ENCODE measurements at places on chromosomes 12 and 14. TPM values are rescaled to one million over a fixed set of nuclear protein-coding genes. Genes with fewer than 3 reads are reported as not detected.
A peak's percentile ranks its signal among the peaks of the same experiment; 100 is the strongest.

GRCh38 chr12:93786656-93787397, 109.7 kb downstream of the CRADD start:
- DNase-seq: peak; percentile 49

RTL1 gene
- not detected for total RNA-seq

DNA sequence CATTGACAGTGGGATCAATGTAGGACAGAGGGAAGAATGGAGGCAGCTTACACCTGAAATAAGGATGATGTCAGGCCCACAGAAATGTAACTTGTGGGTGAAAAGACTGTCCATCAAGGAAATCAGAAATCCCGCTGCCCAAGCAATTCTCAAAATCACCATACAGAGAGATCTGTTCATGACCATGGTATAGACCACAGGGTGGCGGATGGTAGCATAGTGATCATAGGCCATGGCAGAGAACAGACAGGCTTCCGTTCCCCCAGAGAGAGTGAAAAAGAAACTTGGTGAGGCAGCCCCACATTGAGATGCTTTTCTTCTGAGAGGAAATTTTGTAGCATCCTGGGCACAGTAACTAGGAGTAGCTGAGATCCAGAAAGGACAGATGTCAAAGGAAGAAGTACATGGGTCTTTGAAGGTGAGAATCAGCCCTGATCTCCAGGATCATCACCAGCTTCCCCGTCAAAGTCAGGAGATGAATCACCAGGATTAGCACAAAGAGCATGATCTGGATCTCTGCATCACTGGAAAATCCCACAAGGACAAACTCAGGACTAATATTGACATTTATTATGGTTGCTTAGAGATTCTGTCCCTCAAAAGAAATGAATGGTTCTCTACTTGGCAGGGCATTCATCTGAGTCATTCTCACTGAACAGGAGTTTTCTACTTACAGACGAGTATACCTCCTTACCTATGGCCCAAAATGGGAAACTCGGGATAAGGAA, 5.5 kb upstream of the ZNF641 start:
- DNase-seq: peak; percentile 11

DNA sequence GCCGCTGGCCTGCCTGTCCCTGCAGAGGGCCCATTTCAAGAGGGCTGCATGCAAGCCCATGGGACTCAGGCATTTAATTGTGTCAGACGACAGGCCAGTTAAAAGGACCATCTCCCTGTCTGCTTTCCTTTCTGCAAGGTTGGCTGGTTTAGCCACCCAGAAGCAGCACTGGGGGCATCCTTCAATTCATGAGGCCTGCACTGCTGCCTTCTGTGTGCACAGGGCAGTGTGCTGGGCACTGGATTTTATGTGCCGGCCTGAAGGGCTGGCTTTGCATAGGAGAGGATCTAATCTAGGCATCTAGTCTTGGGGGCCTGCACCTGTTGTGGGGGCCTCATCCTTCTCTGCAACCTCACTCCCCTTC, 114.1 kb upstream of the FKBP4 start:
- no peak for DNase-seq

- no peak for DNase-seq
These were observed 35.0 kb upstream of the TC2N start for GRCh38 chr14:91902336-91902735.

- no peak for DNase-seq
These were observed 45.4 kb upstream of the GALNT9 start for GRCh38 chr12:132374612-132375445.

DNA sequence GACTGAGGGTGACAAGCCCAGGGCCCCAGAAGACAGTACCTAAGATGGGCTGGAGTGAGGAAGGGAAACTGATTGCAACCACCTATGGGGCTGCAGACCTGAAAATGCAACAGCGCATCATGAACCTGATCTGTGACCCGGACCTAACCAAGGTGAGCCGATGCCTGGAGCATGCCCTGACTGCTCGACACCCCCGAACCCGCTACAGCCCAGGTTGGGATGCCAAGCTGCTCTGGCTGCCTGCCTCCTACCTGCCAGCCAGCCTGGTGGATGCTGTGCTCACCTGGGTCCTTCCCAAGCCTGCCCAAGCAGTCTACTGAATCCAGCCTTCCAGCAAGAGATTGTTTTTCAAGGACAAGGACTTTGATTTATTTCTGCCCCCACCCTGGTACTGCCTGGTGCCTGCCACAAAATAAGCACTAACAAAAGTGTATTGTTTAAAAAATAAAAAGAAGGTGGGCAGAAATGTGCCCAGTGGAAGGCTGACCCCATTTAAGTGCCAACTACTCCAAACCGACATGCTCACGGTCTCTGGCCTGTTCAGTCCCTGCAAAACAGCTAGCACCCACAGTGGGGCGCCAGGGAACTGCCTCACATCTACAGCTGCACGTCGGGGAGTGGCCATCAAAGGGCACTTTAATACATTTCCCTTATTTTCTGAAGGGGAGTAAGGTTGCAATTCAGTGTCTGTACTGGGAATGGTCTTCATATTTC, 4.2 kb downstream of the RDH5 start:
- DNase-seq: peak; percentile 87

DNA sequence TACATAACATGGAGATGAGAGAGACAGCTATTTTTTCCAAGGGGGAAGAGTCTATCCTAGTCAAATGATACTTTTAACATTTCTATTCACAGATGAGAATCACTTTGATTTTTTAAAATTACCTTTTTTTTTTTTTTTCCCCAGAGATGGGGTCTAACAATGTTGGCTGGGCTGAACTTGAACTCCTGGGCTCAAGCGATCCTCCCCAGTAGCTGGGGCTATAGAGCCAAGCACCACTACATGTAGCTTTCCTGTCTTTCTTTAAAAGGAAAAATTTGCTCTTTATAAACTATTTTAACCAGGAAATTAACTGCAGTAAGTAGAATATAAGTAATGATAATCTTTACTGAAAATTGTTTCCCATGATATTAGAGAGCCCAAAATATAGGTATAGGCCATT, 3.3 kb downstream of the PRICKLE1 start:
- DNase-seq: no peak

- DNase-seq: no peak
These were observed 21.8 kb downstream of the ENTPD5 start for GRCh38 chr14:73997108-73997943.

GRCh38 chr12:116091579-116091978, 185.9 kb downstream of the MED13L start:
- DNase-seq: no peak

GRCh38 chr14:65966188-65966587, 520.0 kb upstream of the CCDC196 start:
- DNase-seq: no peak

- DNase-seq: no peak
These were observed 4.5 kb upstream of the KRT4 start for GRCh38 chr12:52818388-52818787.

DNA sequence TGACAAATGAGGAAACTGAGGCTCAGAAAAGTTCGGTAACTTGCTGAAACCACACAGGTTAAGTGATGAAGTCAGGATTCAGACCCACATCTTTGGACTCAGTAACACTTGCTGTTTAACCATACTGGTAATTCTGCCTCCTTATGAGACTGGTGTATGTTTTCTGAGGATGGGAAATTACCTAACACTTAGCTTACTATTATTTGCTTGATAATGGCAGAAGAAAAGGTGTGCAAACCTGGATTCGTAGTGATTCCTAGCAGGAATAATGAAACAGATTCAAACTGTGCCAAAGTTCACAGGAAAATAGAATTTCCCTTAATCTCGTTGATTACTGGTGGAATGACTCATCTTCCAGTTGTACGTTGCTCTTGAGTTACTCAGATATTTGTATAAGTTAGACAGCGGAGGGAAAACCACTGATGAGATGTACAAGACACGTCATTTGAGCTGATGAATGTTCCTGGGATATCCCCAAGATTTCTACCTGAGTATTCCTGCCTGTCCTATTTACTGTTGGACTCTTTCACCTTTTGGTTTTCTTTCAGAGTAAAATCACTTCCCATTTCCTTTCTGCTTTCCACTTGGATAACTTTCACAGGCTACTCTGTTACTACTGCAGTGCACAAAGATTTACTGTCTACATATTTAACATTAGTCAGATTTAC, 37.5 kb downstream of the PRORP start:
- DNase-seq: peak; percentile 82

DNA sequence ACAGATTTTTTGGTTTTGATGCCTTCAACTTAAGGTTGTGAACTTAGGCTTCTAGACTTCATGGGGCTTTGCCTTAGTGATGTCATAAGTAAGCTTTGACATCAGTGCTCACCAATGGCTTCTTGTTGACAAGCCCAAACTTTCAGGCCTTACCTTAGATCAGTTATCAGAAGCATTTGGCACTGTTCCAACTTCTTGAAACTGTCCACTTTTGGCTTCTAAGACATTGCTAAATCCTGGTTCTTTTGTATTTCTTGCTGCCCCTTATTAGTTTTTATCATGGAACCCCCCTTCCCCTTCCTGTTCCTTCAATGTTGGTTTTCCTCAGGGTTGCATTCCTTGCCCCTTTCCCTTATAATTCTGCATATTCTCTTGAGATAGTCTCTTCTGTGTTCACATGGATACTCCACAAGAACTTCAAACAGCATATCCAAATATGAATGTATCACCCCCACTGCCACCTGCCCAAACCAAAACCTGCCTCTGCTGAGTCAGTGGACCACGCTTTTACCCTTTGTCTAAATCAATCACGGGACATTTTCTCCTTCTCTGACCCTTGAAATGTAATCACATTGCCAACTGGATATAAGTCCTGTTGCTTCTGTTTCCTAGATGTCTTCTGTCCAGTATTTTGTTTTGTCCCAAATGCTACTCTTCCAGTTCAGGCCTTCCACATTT, 7.9 kb downstream of the PFKM start:
- DNase-seq: no peak

GRCh38 chr14:100147181-100147631, 12.2 kb downstream of the DEGS2 start:
- no peak for DNase-seq

GRCh38 chr12:117875744-117876435, 92.9 kb downstream of the KSR2 start:
- peak; percentile 13 for DNase-seq

- DNase-seq: no peak
These were observed 89.3 kb upstream of the TTC7B start for GRCh38 chr14:90905531-90905930.

OR5AU1 gene
- not detected for total RNA-seq

- no peak for DNase-seq
These were observed 233.0 kb downstream of the SLC41A2 start for GRCh38 chr12:104724992-104725585.

DNA sequence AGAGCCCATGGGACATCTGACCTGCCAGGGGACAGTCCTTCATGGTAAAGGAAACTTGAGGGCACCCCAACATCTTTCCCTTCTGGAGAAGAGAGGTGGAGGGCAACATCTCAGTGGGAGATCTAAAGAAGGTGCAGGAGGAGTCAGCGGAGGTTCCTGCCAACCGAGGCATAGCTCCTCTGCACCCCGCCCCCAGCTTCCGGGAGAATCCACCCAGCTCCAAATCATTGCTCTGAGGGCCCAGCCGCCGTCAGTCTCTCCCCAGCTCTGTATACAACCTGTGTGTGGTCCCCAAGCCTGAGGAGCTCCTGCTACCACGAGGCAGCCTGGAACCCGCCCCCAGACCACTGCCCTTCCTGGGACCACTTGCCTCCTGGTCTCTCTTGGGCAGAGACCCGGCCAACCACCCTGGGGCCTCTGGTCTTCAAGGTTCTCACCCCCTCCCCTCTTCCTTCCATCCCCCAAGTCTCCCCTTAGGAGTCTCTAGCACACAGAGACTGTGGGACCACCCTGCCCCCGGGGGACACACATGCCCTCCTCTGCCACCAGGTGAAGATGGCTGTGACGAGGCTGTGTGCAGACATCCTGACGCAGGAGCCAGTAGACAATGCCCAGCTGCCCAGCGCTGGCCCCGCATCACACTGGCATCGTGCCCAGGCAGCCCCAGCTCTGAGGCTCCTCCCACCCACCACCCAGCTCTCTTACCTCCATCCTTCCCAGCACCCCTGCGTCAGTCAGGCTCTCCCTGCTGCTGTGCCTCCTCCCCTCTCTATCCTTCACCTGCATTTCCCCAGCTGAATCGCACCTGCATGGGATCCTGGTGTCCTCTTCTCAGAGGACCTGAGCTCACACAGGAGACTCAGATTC, 13.0 kb upstream of the NUDT14 start:
- no peak for DNase-seq

Measured in LHCN-M2 (cell line).